ENCODE measurements at places on chromosomes 2 and 18.

- no peak for DNase-seq
Measured at GRCh38 chr2:231886071-231886681, 40.0 kb downstream of the NPPC start.

DNA sequence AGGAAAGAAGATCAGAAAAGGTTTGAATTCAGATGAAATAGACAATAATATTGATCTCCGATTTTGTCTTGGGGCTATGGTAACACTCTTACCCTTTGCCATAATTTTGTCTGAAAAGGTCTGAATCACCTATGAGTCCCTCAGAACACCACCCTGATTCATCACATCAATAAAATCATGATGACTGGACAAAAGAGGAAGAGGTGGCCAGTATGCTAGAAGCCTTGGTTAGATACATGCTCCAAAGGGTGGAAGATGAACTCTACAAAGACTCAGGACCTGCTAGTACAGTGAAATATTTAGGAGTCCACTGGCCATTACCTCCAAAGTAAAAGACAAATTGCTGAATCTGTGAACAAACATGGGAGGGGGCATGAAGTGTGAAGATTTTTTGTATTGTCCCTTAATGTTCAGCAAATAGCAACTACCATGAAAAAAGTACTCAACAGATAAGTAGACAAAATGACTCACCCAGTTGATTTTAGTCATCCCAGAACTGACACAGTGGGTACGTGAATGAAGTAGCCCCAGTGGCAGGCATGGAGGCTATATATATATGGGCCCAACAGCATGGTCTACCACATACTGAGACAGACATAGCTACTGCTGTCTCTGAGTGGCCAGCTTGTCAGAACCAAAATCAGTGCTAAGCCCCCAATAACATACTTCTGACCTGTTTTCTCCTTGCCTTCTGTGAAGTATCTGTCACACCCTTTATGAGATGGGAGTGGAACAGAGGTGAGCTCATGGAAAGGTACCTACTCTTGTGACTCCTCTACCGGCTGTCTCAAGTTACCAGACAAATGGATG is 36.5 kb upstream of the GLS start:
- no peak for DNase-seq

DNA sequence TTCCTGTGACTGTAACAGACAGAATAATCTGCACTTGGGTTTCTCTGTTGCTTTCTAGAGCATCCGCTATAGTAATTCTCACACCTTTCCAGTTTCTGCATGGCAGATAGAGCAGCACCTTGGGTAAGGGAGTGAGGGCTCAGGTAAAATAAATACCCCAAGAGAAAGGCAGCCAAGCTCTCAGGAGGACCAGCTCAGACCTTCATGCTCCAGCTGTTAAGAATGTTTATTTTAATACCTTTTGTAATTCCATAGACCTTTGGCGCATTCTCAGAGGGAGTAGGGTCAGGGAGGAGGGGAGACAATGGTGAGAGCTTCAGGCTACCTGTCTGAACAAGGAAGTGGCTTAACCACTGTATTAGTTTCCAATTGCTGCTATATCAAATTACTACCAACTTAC is 16.2 kb upstream of the TMEM178A start:
- peak; percentile 50 for DNase-seq

DNA sequence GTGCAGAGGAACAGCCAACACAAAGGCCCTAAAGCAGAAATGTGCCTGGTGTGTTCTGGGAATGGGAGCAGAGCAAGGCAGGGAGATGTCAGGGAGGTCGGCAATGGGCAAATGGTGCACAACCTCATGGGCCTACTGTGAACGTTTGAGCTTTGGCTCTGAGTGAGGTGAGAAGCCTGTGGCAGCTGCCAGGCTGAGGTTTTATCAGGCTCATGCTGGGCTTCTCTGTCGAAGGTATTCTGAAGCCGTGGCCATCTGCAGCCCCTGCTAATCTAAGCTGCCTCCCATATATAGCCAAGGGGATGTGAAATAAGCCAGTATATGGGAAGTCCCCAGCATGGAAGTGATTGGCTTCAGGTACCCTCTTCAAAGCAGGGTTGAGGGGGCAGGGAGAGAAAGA is 193.3 kb downstream of the SLC4A3 start:
- no peak for DNase-seq

DNA sequence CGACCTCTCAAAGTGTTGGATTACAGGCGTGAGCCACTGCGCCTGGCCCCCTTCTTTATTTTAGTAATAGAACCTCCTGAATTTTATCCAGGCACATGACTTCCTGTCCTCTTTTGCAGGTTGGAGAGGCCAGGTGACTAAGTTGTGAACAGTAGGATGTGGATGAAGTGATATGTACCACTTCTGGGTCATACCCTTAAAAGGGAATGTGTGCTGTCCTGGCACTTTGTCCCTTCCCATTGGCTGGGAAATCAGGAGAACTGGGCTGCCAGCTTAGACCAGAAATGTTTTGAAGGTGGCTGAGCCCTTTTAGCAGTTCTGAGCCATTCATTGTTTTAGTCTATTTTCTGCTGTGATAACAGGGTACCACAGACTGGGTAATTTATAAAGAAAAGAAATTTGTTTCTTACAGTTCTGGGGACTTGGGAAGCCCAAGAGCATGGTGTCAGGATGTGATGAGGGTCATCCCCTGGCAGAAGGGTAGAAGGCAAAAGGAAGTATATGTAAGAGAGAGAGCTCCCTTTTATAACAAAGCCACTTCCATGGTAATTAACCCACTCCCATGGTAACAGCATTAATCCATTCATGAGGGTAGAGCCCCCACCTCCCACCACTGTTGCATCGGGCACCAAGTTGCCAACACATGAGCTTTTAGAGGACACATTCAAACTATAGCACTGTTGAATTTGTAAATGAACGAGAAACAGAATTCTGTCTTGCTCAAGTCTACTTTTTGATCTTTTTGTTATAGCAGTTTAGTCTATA is 79.1 kb downstream of the TTC27 start:
- no peak for DNase-seq

- no peak for DNase-seq
Measured at GRCh38 chr2:141439524-141439923, 691.3 kb downstream of the LRP1B start.

GRCh38 chr2:125959047-125959446 is 696.9 kb upstream of the GYPC start:
- DNase-seq = no peak

DNA sequence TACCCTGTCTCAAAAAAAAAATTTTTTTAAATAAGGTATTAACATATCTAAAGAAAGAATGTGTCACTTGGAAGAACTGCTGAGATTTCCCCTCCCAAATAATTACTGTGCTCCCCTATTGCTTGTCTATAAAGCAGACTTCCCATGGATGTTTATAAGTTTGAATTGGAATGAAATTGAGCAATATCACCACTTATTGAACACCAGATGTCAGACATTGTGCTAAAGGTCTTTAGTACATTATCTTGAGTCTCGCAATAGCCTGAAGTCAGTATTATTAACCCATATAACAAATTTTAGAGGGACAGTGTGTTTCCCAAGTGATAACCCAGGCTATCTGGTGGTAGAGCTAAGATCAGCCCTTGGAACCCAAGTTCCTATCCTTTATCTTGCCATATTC is 102.9 kb upstream of the MSH2 start:
- no peak for DNase-seq
